NCI-H1694 treated with DMSO at 0.1 percent for 48 hours (cell line): ENCODE measurements at places on chromosomes 12 and 14.

- no peak for DNase-seq
Observed at GRCh38 chr12:114396869-114397719, 8.8 kb downstream of the TBX5 start.

DNA sequence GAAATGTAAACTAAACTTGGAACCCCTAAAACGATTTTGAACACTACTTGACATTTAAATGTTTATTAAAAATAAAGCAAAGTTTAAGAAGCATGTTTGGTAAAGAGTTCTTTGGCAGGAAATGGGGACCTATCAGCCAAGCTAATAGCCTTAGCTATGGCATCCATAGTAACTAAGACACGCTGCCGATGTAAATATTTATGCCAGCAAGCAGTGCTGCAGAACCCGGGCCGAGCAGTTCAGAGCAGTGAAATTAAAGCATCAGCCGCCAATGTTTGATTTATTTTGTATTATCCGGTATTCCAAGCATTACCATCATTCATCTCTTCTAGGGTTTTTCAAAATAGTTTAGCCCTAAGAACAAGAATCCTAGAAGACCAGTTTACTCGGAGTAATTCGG is 61.6 kb downstream of the PPP2R5C start:
- DNase-seq, result no peak

DNA sequence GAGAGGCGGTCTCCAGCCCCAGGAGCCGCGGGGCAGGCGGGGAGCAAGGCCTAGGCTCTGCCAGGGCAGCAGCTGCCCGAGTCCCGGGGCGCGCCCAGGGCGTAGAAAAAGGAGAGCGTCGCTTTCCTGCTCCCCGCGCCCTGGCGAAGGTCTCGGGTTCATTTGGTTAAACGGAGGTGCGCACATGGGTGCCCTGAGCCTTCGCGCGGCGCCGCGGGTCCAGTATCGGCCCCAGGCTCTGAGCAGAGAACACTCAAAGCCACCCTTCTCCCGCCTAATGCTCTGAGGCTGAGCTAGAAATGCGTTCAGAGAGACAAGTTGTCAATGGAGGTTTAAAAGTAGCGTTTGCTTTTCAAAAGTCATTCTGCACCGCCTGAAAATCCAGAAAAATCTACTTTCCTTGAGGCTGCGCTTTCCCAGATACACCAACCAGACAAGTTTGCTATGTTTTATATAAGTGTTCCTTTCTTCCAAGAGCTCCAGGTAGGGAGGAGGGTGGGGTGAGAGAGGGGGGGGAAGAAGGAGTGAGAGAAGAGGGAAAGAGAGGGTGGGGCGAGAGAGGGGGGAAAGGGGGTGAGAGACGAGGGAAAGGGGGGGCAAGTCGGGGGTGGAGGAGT is 1.5 kb downstream of the TMEM132C start:
- DNase-seq, result no peak

GRCh38 chr12:45880533-45880932 is 109.8 kb downstream of the SCAF11 start:
- DNase-seq, result no peak
